CD4-positive, alpha-beta T cell treated with Interleukin-1 beta for 1 hour (primary cell): ENCODE measurements at places on chromosomes 13 and 19.

DNA sequence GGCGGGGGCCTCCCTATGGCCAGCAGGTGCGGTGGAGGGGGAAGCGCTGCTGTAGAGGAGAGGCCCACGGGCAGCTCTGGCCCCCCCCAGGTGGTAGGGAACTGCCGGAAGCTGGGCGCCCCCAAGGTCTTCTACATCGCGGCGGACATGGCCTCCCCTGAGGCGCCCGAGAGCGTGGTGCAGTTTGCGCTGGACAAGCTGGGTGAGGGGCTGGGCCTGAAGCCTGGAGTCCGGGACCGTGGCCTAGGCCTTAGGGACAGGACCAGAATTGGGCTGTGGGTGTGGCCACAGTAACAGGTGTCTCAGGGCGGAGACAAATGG is 3.8 kb upstream of the RPL36 start:
- DNase-seq, result no peak

DNA sequence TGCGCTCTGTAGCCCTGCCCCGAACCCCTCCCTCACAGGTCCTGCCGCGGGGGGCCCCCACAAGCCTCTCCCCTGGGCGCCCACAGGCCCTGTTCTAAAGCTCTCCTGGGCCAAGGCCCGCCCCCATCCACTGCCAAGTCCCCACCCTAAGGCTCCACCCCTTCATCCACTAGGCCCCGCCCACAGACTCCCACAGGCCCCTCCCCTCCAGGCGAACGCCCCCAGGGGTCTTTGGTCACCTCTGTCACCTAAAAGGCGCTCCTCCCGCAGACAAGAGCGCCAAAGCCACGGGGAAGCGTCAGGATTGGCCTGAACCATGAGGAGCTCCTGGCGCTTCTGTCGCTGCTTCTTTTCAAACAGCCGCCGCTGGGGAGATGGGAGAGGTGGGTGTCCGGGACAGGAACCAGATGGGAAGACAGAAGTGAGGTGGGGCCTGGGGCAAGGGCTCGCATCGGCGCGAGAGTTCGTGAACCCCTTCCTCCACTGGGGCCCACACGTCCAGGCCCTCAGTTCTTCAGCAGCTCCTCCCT is 2.3 kb downstream of the TULP2 start:
- DNase-seq, result peak; percentile 49

DNA sequence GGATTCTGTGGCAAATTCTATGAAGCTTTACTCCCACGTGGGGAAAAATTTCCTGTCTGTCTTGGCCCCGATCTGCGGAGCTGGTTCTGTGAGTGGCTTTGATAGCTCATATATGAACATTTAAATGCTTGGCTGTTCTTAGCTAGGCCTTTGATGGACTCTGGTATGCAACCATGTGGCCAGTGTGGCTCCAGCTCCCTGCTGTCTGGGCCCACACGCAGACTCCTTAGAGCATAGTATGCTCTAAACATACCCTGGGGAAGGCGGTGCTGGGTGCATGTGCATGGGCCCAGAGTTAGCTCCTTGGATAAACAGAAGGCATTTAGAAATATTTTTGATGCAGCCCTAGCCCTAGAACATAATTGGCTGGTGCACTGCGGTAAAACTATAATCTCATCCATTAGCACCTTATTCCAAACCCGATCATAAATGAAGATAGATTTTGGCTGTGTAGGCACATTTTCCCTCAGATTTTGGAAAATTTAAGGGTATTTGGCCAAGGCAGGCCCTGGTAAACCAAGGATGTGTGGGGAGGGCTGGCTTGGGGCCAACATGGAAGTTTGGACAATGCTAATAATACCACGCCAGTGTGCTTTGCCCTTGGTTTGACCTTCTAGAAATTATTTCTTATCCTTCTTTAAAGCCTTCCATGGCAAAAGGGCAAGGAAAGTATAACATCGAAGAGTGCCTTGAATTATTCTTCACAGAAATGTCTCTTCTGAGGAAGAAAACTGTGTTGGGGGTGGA is 153.5 kb downstream of the LMO7 start:
- DNase-seq, result no peak

DNA sequence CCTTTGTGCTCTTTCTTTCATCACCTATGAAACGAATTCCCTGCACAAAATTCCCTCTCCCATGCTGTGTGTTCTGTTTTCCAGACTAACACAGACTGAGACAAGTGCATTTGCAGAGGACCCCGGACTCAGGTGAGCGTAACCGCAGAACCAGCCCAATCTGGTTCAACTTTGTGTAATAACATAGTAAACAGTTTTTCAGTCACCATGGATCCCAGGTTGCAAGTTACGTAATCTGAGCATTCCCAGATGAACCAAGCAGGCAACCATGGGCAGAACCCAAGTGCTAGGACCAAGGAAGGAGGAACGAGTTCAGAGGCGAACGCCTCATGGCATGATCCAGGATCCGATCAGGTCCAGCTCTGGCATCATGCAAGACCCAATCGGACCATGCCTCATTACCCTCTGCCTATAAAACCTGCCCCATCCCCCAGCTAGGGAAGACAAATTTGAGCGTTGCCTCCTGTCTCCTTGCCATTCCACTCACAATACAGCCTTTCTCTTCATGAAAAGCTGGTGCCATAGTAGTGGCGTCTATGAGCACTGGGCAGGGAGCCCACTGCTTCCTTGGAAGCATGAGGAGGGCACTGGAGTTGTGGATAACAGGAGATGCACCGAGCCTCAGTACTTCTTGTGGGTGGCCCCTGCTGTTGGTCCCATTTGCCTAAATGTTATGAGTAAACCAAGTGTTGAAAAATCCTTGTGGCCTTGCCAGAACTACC is 107.6 kb downstream of the ABCC4 start:
- no peak for DNase-seq

GRCh38 chr13:98821372-98822224 is 69.1 kb upstream of the SLC15A1 start:
- no peak for DNase-seq

- DNase-seq, result no peak
Observed at GRCh38 chr13:109817591-109818535, 31.5 kb upstream of the IRS2 start.

DNA sequence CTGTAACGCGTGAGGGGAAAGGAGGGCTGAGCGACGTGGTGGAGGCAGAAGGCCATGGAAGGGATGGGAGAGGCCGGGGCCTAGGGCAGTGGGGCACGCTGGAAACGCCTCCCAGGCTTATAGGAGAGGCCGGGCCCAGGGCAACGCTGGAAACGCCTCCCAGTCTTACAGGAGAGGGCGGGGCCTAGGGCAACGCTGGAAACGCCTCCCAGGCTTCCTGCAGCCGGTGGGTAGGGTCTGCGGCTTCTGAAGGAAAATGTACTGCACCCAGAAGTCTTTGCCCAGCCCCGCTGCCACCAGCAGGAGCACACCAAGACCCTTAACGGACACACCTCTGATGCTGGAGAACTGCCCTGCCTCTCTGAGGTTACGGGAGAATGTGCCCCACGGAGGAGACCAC is 9.1 kb downstream of the CACTIN start:
- DNase-seq, result no peak

DNA sequence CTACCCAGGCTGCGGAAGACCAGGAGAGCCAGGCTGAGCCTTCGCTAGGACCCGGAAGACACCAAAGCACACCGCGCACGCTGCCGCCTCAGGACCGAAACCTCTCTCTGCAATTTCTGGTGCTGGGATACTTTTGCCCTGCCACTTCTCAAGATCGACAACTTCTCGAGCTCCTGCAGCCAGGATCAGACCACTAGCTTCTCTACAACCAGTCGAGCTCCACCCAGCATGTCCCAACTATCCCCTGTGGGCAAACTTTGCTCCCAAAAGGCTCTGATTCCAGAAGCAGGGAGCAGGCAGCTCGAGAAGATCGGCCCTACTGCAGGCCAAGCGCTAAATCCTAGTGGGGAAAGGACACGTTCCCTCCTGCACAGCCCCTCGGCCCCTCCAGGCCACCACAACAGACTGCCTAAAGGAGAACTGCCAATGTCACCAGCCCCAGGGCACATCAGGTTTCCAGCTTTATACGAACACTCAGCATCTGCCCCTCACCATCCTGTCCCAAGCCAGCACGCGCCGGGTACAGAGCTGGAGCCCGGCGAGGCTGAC is 979 bp downstream of the AKAP8 start:
- DNase-seq, result peak; percentile 47

GRCh38 chr13:102620516-102620915 is 23.7 kb downstream of the TPP2 start:
- no peak for DNase-seq

DNA sequence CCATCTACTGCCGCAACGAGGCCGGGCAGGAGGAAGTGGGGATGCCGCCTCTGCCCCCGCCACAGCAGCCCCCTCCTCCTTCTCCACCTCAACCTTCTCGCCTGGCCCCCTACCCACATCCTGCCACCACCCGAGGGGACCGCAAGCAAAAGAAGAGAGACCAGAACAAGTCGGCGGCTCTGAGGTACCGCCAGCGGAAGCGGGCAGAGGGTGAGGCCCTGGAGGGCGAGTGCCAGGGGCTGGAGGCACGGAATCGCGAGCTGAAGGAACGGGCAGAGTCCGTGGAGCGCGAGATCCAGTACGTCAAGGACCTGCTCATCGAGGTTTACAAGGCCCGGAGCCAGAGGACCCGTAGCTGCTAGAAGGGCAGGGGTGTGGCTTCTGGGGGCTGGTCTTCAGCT is 3.4 kb upstream of the NUP62 start:
- DNase-seq, result peak; percentile 59

- no peak for DNase-seq
Observed at GRCh38 chr19:6687114-6687513, 17.2 kb upstream of the TNFSF14 start.

GRCh38 chr19:10061717-10062310 is 24.3 kb upstream of the SHFL start:
- no peak for DNase-seq

DNA sequence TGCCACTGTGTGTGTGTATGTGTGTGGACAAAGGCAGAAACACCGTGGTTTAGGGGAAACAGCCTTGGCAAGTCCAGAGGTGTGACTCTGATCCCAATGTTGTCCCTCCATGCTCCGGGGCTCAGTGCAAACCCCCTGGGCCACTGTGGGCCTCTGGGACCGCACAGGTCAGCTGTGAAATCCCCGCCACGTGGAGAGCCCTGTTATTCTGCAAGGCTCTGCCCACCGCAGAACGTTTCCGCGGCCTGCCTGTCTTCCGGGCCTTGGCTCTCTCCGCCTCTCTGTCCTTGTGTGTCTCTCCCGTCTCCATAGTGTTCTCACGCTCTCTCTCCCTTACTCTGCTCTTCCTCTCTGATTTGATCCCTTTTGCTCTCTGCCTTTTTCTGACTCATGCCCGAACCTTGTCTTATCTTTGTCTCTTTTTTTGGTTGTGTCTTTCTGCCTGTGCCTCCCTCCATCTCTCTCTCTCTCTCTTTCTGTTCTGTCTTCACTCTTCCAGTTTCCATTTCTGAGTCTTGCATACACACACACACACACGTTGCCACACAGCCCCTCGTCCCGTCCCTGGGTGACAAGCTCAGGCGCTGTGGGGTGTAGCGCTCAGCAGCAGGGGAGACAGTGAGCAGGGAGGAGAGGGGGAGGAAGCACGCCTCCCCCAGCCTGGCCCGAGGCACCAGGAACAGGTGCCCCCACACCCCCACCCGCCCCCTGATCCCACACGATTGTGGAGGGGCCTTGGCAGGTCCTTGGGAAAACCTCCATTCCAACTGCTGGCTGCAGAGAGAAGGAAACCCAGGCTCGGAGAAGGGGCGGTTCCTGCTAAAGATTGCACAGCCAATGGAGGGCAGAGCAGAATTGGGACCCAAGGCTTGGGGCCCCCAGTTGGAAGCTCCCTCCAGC is 3.0 kb downstream of the TTYH1 start:
- peak; percentile 8 for DNase-seq

DNA sequence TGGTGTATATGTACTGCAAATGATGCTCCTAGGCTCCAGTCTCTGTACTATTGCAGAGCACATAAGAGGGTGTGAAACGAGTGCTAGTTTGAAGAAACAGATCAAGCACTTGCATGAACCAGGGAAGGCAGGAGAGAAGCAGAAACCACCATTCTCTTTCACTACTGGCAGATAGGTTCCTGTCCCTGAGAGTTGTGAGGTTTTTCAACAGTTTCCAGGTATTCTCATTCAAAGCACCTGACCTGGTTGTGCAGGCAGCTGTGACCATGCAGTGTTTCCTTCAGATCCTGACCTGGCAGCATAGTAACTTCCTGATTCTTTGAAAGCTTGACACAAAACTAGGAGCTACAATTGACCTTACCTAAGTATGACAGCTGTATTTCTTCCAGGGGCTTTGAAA is 164.9 kb downstream of the UFM1 start:
- DNase-seq, result no peak

GRCh38 chr13:22189176-22190048 is 518.5 kb downstream of the FGF9 start:
- no peak for DNase-seq

DNA sequence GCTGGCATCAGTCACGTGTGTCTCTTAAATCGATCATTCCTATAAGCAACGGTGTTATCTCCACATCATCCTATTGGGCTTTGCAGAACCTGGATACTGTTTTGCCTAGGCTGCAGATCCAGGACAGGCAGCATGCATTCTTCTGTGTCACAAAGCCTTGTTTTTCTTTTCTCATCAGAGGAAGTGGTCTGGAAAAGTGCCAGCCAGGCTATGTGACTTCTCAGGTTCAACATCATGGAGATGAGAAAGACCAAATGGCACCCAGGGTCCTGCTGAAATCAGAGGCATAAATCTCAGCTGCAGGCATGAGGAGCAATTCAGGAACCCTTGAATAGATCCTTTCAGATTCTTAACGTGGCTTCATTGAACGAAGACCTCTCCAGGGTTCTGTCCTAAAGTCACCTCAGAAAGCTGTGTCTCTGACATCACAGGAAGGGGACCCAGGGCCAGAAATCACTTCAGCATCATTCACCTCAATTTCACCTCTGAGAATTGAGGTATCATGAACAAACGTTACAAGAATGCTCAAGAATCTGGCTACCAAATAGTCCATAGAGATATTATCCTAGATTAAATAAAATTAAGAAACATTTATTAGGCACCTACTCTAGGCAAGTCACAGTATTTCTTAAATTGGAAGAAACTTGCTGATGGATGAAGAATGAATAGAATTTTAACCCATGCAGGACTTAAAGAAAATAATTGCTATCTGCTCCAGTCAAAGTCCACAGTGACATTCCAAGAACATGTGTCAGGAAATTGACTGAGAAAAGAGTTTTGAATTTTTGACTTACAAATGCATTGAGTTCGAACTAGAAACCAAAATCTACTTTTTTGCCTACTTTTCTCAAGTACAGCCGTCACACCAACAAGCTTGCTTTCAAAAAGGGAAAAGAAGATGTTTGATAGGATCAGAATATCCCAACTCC is 124.1 kb downstream of the COG6 start:
- no peak for DNase-seq

DNA sequence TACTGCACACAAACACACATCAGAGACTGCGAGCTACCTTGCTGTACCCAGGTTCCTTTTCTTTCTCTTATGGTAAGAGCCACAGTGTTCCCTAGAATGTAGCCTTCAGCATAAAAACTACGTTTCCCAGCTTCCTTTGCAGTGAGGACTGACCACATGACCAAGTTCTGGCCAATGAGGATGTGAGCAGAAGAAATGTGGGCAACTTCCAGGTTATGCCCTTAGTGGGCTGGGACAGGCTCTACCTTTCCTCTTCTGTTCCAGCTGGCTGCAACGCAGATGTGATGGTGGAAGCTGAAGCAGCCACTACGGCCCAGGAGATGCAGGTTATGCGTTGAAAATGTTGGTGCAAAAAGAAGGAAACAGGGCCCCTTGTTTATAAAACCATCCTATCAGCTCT is 27.5 kb downstream of the VRK3 start:
- DNase-seq, result peak; percentile 35
